ENCODE measurements at places on chromosomes 11 and 22.

DNA sequence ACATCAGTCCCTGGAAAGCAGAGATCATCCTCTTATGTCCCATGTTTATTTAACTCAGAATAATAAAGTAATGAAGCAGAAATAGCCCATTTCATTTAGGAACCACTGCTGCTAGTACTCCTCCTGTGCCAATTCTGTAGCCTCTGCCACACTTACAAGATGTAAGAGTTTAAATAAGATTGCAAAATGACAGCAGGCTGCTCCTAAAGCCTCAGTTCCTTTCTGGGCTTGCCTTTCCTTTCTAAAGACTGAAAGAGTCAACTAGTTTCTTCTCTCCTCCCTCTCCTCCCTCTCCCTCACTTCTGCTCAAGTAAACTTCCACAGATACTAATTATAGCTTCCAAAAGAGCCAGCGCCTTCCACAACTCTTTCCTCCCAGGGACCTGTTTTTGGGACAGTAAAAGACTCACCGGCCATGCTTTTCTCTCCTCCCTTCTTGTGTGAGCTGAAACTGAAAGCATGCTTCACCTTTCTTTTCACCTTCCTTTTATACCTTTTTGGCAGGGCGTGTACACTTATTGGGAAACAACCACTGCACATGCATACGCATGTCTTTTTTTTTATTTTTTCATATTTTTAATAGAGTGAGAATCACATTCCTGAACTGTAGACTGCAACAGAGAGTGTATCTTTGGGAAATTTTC is 26.1 kb upstream of the CARD16 start:
- no peak for DNase-seq

GRCh38 chr11:416051-416756 is 1.4 kb upstream of the SIGIRR start:
- no peak for DNase-seq

GRCh38 chr11:59266491-59266890 is 53.8 kb upstream of the MPEG1 start:
- no peak for DNase-seq

DNA sequence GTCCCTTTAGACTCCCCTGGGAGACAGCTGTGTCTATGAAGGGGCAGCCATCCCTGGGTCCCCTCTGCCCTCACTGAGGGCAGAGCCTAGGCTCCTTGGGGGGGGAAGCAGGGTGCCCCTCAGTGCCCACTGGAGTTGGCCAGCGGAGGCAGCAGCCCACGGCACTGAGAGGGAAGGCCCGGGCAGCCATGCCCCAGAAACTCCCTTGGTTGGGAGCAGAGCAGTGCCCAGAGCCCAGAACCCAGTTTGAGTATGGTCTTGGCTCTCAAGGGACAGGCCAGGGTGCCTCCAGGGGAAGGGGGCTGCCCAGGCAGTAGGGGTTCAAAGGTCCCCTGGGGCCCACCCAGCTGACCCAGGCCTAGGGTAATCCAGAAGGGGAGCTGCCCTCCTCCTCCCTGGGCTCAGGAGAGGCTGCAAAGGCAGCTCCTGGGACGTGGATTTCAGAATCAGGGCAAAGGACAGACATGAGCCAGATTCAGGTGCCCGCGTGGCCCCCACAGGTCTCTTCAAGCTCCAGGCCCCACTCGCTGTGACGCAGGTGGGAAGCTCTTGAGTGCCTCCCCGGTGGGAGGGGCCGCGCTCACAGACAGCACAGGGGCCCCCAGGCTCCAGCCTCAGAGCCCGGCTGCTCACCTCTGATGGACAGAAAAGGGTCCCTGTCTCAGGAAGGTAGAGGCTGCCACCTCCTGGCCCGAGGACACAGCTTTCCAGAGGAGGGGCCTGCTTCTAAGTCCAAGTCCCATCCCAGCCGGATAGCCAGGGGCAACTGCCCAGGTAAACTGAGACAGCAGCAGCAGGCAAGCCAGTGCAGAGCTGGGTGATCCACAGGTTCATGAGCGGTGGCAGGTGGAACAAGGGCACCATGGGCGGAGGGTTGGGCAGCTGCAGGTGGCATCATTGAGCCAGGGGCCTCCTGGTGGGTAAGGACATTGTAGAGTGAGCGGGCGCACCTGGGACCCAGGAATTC is 2.6 kb downstream of the C11orf21 start:
- DNase-seq = peak; percentile 38

- no peak for DNase-seq
These were observed 133.2 kb downstream of the ADAMTS15 start for GRCh38 chr11:130581646-130582045.

- DNase-seq = no peak
These were observed 859 bp upstream of the BIRC3 start for GRCh38 chr11:102316346-102316904.

- DNase-seq = no peak
These were observed 26.1 kb upstream of the SLC25A1 start for GRCh38 chr22:19204640-19205039.

DNA sequence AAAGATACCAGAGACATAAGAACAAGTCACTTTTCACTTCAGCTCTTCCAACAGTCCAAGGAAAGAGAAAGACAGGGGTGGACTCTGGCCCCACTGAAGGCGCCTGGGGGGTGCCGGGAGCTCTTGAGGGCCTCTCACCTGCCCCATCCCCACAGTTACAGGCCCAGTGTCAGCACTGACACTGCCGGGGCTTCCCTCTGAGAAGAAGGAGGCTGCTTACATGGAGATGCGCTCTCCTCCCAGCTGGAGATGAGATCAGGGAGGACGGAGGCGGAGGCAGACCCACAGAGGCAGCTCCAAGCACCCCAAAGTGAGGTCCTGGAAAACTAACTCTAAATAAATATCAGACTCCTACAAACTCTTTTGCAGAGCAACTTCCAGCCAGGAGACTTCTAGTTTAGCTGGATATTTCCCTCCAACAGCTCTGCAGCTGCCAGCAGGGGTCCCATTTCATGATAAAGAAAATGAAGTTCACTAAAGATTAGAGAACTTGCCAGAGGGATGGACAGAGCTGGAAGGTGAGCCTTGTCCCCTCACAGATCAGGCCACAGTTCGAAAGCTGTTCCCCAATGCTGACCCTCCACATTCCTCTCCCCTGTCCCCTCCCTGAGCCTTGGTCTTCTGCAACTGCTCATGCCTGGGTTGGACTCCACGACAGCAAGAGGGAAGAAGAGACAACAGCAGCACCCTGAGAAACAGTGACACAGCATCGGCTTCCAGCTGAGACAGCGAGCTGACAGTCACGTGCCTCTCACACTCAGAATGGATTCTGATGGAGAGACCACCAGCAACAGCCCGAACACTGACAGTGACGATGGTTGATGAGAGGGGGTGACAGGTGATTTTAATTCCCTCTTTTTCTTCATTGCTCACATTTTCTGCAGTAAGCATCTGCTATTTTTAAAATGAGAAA is 5.8 kb downstream of the CARS1 start:
- no peak for DNase-seq

- no peak for DNase-seq
These were observed 12.7 kb downstream of the MAP6 start for GRCh38 chr11:75656044-75656727.

All from erythroblast (primary cell).